ENCODE measurements at places on chromosomes 5 and 9.

DNA sequence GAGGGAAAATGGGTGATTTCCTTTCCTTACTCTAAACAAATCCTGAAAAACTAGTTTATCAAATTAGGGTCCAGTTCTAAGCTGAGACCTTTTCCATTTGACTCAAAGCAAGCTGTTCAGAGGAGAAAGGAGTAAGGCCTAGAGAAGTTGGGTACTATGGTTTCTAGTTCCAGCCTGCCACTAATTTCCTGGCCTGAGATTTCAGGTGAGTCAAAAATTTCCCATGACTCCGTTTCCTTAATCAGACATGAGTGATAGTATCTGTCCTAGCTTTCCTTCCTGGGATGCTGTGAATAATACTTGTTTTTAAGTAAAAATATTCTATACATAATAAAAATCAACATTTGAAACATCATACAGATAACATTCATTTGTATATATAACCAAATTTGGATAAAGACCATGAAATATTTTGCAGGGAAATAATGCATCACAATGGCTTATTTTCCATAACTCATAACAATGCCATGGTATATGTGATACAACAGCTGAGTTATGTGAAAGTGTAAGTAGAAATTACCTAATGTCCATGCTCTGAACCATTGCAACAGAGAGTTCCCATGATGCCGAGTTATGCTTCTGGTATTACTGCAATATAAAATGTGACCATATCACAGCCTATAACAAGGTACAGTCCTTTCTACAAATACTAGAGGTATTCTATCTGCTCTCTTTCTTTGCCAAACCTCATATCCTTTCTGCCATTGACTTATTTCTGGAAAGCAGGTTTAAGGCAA is 142.7 kb downstream of the MLLT3 start:
- DNase-seq = no peak

GRCh38 chr9:214648-215493 is at the start of gene DOCK8:
Gene DOCK8, plus strand, starts transcription at chr9:214865. Its CDS starts 112 bp downstream, at chr9:214977.
- peak; percentile 48 for DNase-seq

DNA sequence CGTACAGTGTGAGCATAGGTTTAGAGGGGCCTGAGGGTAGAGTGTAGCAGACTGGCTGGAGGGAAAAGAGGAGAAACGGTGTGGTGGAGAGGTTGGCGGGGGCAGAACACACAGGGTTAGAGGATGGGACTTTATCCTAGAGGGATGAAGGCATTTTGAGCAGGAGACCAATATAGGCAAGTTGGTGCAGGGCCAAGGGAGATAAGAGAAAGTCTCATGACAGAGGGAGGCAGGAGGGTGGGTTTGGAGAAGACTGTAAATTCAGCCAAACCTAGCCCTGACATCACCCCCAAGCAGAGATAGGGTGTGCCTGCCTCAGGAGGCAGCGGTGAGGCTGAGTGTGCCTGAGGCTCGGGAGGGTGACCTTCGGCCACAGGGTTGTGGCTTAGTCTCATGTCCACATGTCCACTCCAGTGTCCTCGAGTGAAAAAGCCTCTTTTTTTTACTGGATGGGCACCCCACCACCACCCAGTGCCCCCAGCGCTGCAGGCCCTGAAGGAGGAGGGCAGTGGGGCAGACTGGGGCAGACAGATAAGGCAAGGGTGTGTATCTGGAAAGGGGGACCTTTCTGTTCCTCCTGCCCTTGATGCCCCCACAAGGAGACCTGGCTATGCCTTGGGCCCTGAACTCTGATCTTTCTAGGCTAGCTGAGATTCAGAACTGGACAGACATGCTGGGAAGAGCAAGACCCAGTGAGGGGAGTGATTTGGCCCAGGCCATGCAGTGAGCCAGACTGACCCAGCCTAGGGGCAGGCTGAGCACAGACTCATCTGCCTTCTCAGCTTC is 108.7 kb downstream of the RGS3 start:
- no peak for DNase-seq

GRCh38 chr5:92455011-92455410 is 1071.9 kb upstream of the ARRDC3 start:
- DNase-seq = no peak

GRCh38 chr5:61916621-61917620 is 389.1 kb upstream of the KIF2A start:
- no peak for DNase-seq

GRCh38 chr5:109703829-109704228 is 14.1 kb downstream of the MAN2A1 start:
- no peak for DNase-seq

- no peak for DNase-seq
Observed at GRCh38 chr5:56522960-56523359, 289.8 kb upstream of the ANKRD55 start.

DNA sequence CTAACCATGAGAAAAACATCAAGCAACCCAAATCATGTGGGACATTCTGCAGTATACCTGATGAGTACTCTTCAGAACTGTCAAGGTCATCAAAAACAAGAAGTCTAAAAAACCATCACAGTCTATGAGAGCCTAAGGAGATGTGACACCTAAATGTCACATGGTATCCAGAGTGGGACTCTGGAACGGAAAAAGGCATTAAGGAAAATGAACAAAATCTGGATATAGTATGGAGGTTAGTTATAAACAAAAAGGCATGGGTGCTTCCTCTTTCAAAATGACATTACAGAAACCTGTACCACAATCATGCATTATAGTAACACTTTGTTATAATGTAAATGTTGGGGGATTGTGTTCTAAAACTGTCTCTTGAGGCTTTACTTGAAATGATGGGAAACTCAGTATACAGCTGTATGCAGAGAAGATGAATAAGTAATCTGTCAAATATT is 47.4 kb downstream of the PRKACG start:
- DNase-seq = no peak

- peak; percentile 79 for DNase-seq
Observed at GRCh38 chr5:43305948-43306565, 7.2 kb downstream of the HMGCS1 start.

DNA sequence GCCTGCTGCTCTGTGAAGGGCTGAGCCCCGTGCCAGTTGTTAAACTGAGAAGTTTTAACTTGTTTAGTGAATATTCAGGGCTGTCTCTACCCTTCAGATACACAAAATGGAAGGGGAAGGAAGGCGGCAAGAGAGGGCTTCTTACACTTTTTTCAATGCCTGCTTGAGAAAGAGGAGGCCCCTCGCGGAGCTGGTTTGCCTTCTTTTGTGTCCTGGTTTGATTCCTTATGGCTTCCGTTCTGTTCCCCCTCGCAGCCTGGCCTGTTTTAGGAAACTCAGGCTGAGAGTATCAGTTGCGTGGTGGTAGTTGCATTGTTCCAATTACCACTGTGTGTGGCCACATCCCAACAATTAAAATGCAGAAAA is 1.0 kb downstream of the FAM53C start:
- no peak for DNase-seq

DNA sequence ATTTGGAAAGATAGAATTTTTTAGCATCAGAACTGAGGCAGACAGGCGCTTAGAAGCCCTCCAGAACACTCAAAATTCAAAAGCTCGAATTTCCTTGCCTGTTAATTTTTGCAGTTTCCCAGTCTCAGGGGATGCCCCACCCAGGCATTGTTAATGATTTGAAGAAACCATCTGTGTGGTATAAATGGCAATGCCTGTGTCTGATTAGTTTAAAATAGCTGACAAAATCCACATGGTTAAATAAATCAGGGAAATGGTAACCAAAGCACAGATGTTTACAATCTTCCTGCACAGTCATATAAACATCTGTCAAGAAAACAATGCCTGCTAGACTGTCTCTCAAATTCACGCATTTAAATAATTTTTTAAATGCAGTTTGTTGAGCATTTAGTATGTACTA is 185.2 kb upstream of the RGMB start:
- DNase-seq = no peak

DNA sequence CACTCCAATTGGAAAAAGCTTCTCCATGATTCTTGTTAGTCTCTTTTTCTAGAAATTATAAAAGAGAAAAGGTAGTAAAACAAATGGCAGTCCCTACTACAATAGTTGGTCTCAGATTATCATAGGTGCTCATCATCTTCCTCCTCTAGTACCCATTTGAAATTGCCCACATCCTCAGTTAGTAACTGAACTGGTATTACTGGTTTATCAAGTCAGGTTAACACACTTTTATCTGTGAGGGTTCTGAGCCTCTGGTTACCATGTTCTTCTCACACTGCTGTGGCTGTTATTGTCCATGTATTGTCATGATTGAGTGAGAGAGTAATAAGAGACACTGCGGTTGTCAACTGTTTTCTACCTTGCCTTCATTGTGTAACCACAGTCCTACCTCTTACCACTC is 901.7 kb downstream of the TLE1 start:
- DNase-seq = no peak

DNA sequence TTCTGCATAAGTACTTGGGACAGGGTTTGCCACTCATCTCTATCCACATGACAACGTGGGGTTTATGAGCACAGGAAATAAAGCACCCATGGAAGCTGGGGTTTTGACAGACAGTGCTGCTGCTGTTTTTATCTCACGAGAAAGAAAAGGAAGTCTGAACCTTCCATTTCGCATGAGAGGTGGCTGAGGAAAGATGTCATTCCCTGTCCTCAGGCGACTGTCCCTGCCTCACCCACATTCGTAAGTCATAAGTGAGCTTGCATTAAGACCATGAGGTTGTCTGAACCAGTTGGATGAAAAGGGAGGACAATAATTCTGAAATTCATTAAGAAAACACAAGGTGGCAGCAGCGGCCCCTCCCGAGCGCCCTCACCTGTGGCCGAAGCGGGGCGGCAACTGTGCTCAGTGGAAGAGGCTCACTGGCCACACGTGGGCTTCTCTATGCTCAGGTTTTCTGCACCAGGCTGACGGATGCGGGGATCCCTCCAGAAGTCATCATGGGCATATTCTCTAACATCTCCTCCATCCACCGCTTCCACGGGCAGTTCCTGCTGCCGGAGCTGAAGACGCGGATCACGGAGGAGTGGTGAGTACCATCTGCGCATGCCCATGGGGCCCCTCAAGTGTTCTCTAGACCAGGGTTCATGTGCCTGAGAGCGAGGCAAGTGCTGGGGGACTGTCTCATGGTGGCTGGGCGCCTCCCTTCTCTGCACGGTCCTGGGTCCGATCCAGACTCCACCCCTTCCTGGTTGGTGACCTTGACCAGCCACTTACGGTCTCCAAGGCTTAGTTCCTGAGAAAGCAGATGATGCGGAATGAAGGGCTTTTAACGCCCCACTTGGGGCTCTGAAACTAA is 54.7 kb upstream of the SUSD3 start:
- peak; percentile 53 for DNase-seq

GRCh38 chr5:129904102-129904666 is at the start of gene CHSY3:
Gene CHSY3, plus strand, starts transcription at chr5:129904465.
- DNase-seq = peak; percentile 76

DNA sequence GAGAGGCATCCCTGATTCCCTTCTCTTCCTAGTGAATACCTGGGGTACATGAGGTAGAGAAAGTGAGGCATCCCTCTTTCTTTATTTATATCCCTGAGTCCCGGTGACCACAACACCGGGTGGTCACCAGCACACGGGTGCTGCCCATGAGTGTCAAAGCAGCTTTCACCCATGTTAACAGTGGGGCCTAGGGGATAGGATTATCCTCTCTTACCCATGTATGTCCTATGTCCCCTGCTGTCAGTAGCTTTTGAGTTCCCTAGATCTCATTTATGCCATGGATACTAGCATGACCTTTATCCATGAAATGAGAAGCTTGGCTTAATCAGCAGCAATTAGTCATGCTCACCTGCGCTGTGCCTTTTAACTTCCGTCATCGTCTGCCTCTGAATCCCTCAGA is 71.4 kb downstream of the RGMB start:
- no peak for DNase-seq

DNA sequence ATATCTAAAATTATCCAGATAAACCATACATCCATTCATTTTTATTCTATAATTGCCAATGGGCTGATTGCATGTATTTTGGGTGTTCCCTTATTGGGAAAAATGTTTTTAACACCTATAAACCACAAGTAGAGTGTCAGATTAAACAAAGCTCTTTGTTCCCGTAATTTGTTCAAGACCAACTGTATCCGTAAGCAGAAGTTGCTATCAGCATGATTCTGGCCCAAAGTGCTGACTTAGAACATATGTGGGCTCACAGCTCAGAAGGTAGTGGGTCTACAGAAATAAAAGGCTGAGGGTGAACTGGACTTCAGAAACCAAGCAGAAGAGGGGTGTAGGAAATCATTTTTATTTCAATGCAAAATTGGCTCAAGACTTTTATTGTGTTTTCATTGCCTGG is 23.5 kb upstream of the IL7R start:
- no peak for DNase-seq

GRCh38 chr5:82991059-82991458 is 86.1 kb downstream of the TMEM167A start:
- no peak for DNase-seq

DNA sequence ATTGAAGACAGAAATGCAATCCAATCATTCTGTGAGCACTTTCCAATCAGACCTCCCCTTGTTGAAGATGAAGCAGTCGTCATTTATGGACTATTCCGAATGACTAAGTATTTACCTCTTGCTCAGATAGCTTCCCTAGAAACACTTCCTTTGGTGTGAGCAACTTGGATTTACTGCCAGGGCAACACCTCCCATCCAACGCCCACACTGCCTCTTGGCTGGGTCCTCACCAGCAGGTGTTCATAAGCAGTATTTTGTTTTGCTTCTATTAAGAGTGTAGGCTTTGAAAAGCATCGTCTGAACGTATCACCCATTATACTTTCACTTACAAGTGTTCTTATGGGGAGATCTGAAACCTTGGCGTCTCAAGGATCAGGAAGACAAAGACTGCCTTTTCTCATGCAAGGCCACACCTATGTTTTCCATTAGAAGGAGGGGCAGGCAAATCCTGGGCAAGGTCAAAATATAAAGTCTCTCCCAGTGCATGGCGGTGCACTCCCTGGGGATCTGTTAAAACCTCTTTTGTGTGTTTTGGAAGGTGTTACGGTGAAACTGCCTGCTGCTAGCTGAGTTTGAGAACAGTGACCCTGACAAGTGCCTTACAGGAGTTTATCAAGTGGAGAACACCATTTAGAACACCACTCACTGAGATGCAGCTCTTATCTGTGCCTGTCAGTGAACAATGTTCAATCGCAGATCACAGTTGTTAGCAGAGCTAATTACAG is 10.6 kb upstream of the MARCHF3 start:
- DNase-seq = no peak

DNA sequence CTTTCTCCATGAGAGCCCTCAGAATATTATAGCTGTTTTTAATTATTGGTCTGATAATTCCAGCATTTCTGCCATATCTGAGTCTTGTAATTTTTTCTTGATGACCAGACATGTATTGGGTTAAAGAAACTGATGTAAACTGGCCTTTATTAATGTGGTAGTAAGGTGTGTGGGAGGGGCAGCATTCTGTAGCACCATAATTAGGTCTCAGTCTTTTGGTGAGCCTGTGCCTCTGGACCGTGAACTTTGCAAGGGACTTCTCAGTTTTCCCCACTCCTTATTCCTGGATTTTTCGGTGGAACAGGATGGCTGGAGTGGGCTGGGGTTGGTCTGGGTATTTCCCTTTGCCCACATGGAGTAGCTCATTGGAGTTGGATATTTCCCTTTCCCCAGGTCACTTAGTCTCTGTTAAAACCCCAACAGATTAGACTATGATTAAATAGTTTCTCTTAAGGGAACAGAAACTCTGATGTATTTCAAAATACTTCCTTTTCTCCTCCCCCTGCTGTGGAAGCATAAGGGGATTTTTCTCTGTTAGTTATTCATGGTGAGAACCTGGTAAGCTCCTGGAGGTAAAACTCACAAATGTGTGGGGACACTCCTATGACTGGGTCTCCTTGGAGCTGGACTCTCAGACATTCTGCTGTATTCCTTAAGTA is 52.4 kb downstream of the FSD1L start:
- DNase-seq = no peak

Measured in left kidney (tissue), 8 donors.